HT1080 (cell line): ENCODE measurements at places on chromosomes 13 and 19. TPM values are rescaled to one million over a fixed set of nuclear protein-coding genes. Genes with fewer than 3 reads are reported as not detected.

MBD3L3 gene
- not detected in 2 replicates for total RNA-seq

SMARCA4 gene
- 96.3 and 106 TPM in 2 replicates for total RNA-seq

ZNF626 gene
- not detected in 2 replicates for total RNA-seq

ZNF667 gene
- total RNA-seq, result 0.06 TPM in 1 of 2 replicates, not detected in the other

SH3GL1 gene
- total RNA-seq, result 46.6 and 62.9 TPM in 2 replicates

ZNF571 gene
- 0.03 and 0.34 TPM in 2 replicates for total RNA-seq

FAAP24 gene
- 3.2 and 4.1 TPM in 2 replicates for total RNA-seq

CYP4F3 gene
- total RNA-seq, result 0.10 and 0.11 TPM in 2 replicates

ZNF253 gene
- not detected in 2 replicates for total RNA-seq

CEACAM21 gene
- total RNA-seq, result not detected in 2 replicates

KIR2DL4 gene
- total RNA-seq, result not detected in 2 replicates

KIR3DL2 gene
- total RNA-seq, result not detected in 2 replicates

SERPINE3 gene
- total RNA-seq, result 0.03 TPM in 1 of 2 replicates, not detected in the other

CBARP gene
- 3.1 and 3.2 TPM in 2 replicates for total RNA-seq

STXBP2 gene
- 1.1 TPM in 1 of 2 replicates, not detected in the other for total RNA-seq

DNA sequence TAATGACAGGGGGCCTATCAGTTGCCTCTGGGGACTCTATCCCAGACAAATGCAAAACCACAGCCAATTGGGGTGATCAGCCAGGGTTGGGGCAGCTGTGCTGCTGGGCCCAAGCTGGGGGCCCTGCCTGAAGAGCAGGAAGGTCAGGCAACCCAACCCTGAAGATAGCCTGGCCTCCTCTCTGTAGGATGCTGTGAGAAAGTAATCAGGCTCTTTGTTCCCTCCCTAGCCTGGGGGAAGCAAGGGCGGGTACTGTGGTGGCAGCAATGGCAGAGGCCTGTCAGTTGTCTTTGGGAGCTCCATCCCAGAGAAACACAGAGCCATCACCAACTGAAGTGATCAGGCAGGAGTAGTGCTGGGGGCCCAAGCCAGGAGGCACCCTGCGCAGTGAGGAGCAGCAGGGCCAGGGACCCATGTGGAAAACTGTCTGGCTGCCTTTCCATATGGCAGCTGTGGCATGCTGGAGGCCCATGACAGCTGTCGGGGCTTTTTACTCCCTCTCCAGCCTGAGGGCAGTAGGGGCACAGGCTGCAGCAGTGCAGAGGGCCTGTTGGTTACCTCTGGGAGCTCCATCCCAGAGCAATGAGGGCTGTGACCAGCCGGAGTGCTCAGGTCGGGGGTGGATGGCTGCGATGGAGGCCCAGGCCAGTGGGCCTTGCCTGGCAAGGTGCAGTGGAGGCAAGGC lies 73.6 kb upstream of the ATP12A start:
- no peak for DNase-seq

DNA sequence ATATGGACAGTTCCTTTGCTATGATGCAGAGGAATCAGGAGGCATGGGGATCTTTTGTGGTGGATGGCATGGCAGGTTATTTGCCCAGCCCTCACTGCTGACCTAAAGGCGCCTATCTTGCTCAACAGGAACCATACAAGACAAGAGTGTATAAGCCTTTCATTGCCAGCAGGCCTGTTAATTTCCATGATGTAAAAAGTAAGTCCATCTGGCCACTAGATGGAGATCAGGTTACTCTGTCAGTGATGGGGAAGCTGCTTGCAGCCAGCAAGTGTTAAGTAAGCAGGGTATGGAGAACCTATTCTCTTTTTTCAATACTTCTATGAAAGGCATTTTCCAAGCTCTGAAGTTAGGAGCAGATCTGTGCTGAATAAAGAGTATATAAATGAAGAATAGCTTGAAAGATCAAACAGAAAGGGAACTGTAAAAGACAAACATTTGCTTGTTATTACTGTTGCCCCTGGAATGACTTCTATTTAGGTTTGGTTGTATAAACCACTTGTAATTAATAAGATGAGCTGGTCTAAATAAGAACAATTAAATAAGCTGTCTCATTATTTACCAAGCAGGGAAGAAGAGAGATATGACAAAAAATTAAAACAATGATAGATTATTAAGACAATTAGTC lies 210.9 kb downstream of the RGCC start:
- DNase-seq, result peak; percentile 86

GRCh38 chr13:20980899-20981298 lies 78.4 kb upstream of the XPO4 start:
- DNase-seq, result no peak

DNA sequence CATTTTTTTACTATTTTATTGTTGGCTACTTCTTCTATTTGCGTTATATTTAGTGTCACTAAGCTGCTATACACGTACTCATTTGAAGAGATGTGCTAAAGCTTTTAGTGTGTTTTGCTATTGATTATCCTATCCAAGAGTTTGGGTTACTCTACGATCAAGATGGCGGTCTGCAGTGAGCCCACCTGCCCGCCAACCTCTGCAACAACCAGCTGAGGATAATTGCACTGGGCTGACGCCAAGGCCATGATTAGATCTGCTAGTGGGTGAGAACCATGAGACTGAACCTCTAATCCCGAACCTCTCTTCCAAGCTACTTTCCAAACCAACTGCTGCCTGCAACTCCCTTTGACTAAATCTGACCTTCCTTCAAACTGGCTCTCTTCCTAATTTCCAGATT lies 1.8 kb downstream of the CPB2 start:
- DNase-seq, result no peak

DNA sequence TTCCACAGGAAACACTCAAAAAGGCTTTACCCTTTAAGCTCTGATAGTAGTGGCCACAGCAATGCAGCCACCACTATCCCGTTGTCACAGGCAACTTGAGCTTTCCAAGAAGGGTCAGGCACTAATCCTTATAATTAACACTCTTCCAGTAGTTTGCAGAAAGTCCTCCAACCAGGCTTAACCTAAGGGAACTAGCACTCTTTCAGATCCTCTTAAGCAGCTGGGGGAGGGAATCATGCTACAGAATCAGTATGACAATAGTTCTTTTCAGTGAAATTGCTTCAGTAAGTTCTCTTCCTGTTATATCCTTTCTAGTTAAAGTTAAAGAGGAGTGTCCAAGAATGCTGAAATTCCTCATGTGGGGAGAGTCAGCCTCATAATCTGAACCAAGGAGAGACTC lies 82.2 kb downstream of the TNFSF11 start:
- no peak for DNase-seq

DNA sequence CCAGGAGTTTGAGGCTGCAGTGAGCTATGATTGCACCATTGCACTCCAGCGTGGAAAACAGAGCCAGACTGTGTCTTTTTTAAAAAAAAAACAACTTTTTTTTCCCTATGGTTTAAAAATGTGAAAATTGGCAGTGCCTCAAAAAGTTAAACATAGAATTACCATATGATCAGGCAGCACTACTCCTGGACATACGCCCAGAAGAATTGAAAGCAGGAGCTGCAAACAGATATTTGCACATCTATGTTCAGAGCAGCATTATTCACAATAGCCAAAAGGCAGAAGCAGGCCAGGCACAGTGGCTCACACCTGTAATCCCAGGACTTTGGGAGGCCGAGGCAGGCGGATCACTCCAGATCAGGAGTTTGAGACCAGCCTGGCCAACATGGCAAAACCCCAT lies 3.8 kb upstream of the RETN start:
- no peak for DNase-seq

DNA sequence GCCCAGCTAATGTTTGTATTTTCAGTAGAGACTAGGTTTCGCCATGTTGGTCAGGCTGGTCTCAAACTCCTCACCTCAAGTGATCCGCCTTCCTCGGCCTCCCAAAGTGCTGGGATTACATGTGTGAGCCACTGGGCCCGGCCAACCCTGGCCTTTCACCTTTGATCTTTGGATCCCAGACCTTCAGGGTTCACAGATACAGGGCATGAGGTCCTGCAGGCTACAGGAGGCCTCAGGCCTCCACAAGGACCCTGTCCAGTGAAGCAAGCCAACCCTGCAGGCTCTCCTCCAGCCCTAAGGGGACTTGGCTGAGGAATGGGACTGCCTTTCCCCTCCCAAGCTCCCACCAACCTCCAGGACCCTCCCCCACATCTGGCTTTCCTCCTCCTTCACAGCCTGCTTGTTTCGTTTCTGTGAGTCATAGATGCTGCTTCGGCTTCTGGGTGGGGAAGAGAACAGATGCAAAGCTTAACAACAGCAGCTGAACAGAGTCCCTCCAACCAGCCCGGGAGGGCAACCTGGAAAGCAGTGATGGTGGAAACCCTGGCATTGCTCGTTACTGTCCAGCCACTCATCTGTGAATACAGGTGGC lies 11.8 kb downstream of the ARHGEF18 start:
- no peak for DNase-seq

GRCh38 chr19:4870025-4870700 lies 2.7 kb upstream of the PLIN3 start:
- peak; percentile 93 for DNase-seq

- no peak for DNase-seq
Measured at GRCh38 chr19:10690341-10690781, 10.9 kb upstream of the QTRT1 start.

- DNase-seq, result no peak
Measured at GRCh38 chr13:77729502-77730221, 32.2 kb downstream of the SLAIN1 start.

GRCh38 chr13:110449219-110450015 lies 112.1 kb downstream of the RAB20 start:
- DNase-seq, result no peak

GRCh38 chr13:86299128-86299527 lies 499.9 kb upstream of the SLITRK6 start:
- DNase-seq, result no peak

- DNase-seq, result peak; percentile 10
Measured at GRCh38 chr19:42634409-42635232, 39.9 kb upstream of the CEACAM8 start.

DNA sequence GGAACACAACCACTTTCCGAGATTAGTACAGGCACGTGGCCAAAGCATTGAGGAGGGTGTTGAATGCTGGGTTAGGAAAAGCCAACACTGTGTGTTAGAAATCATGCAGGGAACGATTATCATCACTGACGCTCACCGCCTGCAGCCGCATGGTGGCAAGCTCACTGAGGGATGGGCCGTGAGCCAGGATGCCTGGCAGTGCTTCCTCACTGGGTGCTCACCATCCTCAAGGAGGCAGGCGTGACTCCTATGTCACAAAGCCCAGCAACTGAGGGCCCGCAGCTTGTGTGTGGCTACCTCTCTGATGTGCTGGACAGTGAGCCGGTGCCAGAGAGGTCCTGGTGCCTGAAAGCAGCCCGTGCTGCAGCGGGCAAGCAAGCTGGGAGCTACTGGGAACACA lies 30.4 kb upstream of the TIMM44 start:
- no peak for DNase-seq

DNA sequence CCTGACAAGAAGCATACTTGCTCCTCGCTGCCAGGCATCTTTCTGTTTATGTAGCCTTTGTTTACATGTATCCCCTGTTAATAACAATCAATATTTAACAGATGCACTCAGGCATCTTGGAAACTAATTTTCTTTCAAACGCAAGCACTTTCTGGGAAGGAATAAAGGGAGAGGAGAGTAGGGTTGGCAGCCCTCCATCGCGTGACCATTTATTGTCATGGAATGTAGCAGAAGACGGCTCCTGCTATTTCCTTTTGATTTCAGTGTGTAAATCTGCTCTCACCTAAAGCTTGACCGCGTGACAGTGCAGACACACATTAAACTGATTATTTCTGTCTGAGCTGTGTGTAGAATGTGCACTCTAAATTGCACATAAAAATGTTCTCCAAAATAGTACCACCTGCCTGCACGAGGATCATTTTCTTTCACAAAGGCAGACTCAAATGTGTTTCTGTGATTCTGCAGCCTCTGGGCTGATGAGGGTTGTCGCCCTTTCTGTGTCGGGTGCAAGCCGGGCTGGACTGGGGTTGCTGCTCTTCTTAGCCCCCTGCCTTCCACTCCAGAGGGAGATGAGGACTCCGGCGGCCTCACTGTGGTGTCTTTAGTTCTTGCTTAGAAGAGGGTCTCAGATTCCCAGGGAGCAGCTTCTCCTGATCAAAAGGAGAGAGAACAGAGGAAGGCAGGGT lies 223.5 kb upstream of the MAB21L1 start:
- no peak for DNase-seq

- no peak for DNase-seq
Measured at GRCh38 chr19:17772172-17772571, 20.9 kb downstream of the FCHO1 start.

DNA sequence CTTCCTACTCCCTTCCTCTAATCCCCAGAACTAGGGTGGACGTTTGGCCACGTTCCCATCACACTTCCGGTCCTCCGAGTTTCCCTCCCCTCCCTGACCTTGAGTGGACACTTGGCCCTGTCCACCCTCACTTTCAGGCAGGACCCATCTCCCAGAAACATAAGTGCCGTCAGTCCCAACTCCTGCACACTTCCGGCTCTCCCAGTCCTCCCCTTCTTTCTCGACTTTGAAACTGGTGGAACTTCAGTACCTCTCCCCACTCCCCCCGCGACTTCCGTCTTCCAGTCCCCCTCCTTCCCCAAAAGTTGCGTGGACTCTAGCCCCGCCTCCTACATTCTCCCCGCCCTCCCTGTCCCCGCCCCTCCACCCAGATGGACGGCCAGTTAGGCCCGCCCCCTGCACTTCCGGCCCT lies 278 bp upstream of the ZNF274 start:
- no peak for DNase-seq

- no peak for DNase-seq
Measured at GRCh38 chr13:100724568-100724967, 50.0 kb upstream of the TMTC4 start.

GRCh38 chr13:97300871-97301270 lies 78.7 kb downstream of the MBNL2 start:
- no peak for DNase-seq

GRCh38 chr13:98981369-98982080 lies 3.7 kb upstream of the DOCK9 start:
- DNase-seq, result peak; percentile 92

GRCh38 chr19:11657307-11657706 lies 60.0 kb downstream of the ZNF627 start:
- no peak for DNase-seq

DNA sequence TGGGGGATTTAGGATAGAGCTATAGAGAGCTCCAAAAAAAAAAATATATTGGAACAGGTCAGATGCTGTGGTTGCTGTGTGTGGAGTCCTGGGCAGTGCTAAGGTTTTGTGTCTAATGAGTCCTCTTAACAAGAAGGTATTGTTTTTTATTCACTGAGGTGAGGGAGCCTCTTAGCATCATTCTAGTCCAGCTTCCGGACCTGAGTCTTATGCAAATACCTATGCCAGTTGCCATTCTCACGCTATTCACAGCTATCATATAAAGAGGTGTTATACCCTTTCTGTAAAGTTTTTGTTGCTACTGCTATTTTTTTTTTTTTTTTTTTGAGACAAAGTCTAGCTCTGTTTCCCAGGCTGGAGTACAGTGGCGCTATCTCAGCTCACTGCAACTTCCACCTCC lies 1.4 kb downstream of the NLRP2 start:
- no peak for DNase-seq
